ENCODE measurements at places on chromosomes 1 and 21.

- DNase-seq, result peak; percentile 35
Observed at GRCh38 chr1:228308628-228309325, 97.9 kb downstream of the TRIM11 start.

- DNase-seq, result no peak
Observed at GRCh38 chr1:167808104-167808503, 86.3 kb downstream of the MPZL1 start.

GRCh38 chr21:29805105-29805504, 134.7 kb downstream of the GRIK1 start:
- no peak for DNase-seq

GRCh38 chr1:86068841-86069756, 87.5 kb downstream of the COL24A1 start:
- no peak for DNase-seq

DNA sequence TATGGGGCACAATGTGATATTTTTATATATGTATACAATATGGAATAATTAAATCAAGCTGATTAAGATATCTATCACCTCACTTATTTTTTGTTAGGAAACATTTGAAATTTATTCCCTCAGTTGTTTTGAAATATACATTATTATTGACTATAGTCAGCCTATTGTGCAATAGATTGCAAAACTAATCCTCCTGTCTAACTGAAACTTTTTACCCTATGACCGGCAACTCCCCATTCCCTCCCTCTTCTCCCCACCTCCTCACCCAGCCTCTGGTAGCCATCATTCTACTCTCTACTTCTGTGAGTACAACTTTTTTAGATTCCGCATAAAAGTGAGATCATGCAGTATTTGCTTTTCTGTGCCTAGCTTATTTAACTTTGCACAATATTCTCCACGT, 117.7 kb upstream of the SGIP1 start:
- no peak for DNase-seq

DNA sequence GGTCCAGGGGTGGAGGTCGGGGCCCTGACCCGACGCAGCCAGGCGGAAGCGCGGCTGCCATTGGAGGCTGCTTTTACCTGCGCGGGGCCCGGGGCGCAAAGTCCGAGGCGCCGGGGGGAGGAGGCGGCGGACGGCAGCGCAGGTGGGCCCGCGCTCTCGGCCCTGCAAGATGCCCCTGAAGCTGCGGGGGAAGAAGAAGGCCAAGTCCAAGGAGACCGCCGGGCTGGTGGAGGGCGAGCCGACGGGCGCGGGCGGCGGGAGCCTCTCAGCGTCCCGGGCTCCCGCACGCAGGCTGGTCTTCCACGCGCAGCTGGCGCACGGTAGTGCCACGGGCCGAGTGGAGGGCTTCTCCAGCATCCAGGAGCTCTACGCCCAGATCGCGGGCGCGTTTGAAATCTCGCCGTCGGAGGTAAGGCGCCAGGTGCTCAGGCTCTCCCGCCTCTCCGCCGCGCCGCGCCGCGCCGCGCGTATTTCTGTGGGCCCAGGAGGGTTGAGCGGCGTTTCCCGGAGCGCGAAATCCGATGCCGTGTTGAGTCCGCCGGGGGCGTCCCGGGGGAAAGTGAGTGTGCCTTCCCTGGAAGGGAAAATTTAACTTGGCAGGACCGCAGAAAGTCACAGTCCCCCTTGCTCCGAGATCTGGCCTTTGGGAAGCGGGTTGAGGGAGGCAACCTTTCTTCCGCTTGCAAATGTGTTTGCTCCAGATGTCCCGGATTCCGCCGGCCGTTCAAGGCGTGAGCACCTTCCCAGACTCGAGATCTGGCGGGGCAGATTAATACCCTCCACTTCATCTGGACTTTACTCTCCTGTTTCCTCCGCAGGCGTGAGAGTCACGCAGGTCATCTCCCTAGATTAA, at the start of gene GIPC2:
Gene GIPC2 (plus strand): TSS at position 41 of the 853 bp plus-strand sequence. CDS start 129 bp downstream, at position 170.
- DNase-seq, result peak; percentile 73

GRCh38 chr1:241998412-241998921, 431 bp downstream of the MAP1LC3C start:
- DNase-seq, result peak; percentile 94

- DNase-seq, result no peak
Observed at GRCh38 chr1:205914730-205915129, 28.5 kb downstream of the SLC26A9 start.

- peak; percentile 55 for DNase-seq
Observed at GRCh38 chr1:210024996-210025395, 87.0 kb downstream of the SYT14 start.

GRCh38 chr1:195584870-195585624, 1023.2 kb downstream of the KCNT2 start:
- DNase-seq, result peak; percentile 60

DNA sequence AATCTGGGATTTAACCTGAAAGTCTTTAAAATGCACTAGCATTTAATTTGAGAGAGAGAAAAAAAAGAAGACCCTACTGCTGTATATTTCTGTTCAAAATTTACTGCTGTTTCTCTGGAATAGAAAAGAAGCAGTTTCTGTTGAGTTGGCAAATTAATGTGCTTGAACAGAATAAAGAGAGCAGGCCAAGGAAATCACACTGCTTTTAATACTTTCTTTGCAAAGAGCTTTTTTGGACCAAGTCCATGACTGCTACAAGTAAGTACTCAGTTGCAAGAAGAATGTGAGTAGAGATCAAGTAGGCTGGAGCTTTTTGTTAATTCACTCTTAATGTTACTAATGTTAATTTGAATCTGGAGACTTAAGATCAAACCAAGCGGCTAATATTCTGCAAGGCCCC, 336.2 kb upstream of the SGIP1 start:
- DNase-seq, result no peak

- DNase-seq, result no peak
Observed at GRCh38 chr1:82759035-82759434, 958.3 kb downstream of the ADGRL2 start.

GRCh38 chr1:119655154-119655553, 7.1 kb upstream of the ZNF697 start:
- no peak for DNase-seq

DNA sequence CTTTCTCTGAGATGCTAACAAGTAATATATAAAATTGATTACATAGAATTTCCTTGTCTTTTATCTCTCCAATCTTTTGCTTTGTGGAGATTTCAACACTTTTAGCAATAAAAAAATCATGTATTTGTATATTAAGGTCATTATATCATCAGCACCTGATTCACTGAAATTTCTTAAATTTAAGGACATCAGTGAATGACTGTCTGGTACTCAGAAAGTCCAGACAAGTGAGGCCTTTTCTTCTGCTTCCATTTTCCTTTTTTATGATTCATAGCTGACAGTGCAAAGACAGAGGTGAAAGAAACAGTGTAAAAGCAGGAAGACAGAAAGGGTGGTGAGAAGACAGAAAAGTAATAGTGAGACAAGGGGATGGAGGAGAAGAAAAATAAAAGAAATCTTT, 54.6 kb downstream of the FASLG start:
- DNase-seq, result no peak

DNA sequence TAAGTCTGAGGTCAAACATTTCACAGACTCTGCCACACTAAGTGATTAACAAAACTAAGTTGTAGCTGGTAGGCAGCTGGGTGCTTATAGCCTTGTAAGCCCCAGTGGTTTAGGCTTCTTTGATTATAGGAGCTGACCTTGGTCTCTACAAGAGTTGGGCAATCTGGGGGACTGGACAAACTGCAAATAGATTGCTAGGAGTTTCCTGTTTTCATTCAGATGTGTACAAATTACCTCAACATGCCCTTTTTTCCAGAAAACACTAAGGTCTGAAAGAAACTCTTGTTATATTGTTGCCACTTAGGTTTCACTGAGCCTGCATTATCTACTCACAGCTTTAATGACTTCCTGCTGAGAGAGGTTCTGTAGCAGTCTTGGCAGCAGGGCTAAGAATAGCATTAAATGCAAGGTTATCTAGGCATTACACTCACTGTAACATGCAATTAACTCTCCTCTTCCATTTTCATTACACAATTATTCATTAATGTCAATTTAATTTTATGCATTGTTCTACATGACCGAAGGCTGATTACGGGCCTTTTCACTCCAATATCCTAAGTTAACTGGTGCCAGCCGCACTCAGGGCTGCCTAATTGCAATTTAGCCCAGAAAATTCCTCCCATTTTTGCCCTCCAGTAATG, 314.0 kb downstream of the LMO4 start:
- peak; percentile 69 for DNase-seq

DNA sequence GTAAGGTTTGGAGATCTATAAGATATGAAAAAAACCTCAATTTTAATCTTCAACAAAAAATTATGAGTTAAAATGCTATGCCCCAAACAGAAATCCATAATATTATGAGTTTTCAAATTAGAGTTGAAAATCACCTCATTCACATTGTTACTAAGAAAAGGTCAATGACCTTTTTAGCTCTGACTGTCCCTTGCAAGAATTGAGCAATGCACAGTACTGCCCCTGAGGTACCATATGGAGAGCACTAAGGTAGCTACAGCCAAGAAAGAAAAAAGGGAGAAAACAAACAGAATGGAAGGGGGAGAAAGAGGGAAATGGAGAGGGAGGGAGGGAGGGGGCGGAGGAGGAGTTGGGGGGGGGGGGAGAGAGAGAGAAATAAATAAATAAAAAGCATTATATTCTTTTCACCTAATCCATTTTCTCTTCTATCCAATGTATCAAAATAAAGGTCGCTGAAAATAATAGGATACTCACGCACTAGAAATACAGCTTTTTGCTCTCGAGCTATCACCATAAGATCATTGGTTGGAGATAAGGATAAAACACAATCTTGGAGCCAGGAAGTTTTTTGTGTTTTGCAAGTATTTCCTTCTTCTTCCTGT, 58.8 kb downstream of the RAB3GAP2 start:
- DNase-seq, result no peak

GRCh38 chr1:14705824-14706223, 107.3 kb downstream of the KAZN start:
- no peak for DNase-seq

DNA sequence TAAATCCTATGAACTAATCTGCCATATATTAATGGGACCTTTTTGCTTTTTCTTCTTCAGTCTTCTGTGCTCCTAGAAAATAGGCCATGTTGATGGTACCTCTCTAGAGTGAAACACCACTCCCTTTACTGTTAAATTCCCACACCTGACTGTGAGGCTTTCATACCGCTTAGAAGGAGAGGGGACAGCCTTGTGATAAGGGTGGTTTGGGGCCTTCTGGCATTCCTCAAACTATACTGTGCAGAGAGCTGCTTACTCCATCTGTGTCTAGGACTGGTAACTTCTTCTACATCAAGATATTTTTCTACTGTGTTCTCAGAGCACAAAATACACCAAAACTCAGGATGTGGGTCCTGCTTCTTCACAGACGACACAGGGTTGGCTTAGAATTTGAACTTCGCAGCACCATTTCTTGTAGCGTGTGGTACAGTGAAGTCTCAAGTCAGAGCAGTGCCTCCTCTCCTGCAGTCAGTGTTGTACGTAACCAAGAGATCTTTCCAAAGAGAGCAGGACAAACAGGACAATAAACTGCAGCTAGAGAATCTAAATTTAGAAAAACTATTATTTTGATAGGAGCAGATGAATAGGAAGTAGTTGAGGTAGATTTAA, 43.8 kb downstream of the MACO1 start:
- DNase-seq, result no peak

DNA sequence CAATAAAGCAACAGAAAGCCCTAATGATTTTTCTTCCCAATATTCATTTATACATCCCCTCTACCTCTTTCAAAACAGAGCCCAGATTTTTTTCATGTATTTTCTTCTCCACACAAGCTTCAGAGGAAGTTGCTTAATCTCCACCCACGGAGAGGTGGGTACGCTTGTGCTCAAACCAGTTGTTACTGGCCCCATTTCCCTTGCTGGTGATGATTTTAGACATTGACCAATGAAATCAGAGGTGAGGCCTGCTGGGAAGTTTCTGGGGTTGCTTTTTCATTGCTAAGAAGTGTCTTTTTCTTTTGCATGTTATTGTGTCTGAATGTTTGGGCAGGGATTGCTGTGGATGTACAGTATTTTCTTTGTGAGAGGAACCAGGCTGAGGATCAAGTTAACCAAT, 448.1 kb upstream of the B3GALT2 start:
- no peak for DNase-seq

DNA sequence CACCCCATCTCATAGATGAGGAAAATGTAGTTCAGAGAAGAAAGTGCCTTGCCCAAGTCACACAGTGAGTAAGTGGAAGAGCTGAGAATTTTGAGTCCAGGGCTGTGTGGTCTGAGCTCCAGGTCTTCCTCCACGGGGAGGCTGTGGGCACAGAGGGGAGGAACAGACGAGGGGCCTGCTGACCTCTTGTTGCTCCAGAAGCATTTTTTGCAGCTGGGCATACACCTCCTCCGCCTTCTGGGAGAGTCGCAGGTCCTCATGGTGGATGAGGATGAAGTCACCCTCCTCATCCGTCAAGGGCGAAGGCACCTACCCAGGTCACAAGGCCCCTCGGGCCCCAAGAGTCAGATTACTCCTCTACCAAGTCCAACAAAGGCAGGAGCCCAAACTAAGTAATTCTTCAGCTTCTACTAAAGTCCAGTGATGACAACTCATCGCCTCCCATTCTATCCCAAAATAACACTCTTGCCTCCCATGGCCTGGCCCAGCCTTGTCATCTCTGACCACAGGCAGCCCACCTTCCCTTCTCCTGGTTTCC, 9.1 kb downstream of the CC2D1B start:
- DNase-seq, result no peak

Data from islet precursor cell (in vitro differentiated cells).